Left lung (tissue), 14 donors: ENCODE measurements at places on chromosomes 4 and X. TPM values are rescaled to one million over a fixed set of nuclear protein-coding genes. Genes with fewer than 3 reads are reported as not detected.

DNA sequence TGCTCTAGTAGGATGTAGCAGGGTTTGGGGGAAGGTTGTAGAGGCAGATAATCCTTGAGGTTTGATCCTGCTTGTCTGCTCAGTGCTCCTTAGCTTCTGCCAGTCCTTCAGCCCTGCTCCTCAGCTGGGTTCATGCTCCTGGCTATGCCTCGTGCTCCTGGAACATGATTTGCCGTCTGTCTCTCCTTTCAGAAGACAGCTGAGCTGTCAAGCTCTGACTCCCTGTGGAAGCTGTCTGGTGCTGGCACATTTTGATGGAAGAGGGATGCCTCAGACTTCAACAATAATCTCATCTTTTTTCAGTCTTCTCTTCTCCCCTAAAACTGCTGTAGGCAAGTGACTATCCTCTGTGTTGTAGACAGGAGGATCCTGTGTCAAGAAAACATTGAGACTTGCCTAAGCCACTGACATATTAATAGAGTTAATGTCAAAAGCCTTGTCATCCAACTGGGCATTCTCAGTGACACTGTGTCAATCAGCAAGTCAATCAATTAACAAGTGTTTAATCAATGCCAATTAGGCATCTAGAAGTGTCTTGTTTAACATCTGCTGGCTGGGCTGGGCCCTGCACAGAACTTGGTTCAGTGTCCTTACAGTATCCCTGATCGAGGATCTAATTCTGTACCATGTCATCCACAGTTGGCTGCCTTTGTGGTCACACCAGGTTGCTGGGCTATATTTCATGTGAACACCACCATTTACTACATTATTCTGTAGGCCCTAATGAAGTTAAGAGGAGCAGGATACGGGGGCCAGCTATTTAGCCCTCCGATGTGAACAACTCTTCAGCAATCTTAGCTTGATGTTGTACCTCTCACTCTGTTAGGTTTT lies 96.7 kb downstream of the SYNPO2 start:
- H3K4me3 ChIP-seq: no peak overlapping the region
- no peaks in the 10 kb centered on the region for H3K4me1 ChIP-seq
- DNase-seq: no peak

DNA sequence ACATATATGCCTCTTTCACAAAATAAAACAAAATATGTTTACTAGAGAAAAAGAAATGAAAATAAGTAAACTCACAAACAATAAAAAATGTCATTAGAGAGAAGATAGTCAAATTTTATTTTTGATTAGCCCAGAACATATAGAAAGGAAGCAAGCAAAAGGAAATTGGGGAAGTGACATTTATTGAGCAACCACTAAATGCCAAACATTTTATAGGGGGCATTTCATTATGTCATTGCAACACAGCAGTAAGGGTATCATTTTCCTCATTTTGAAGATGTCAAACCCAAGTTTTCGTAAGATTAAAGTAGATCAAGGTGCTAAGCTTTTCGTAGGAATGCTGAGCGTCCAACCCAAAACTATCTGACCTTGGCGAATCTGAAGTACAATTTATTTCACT lies 1331.5 kb upstream of the PABPC4L start:
- H3K4me3 ChIP-seq: no peak overlapping the region
- H3K36me3 ChIP-seq: no peaks in the 10 kb centered on the region
- H3K27me3 ChIP-seq: no peaks in the 10 kb centered on the region
- no peak overlapping the region for H3K27ac ChIP-seq

DNA sequence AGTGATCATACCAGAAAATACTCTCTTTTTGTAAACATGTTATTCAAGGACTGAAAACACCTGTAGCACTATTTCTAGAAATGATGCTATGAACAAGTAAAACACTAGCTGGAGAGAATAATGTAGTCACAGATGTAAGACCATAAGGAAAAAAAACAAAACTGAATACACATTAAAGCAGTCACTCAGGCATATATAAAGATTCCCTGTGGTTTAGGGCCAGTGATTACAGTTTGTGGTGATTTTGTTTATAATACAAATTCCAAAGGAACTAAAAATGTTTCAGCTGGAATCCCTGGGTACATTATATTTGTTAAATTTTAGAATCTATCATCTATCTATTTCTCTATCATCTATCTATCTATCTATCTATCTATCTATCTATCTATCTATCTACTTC lies 777.8 kb upstream of the FRG1 start:
- H3K4me3 ChIP-seq: no peak overlapping the region
- H3K4me1 ChIP-seq: no peaks in the 10 kb centered on the region
- no peak for DNase-seq
- H3K27ac ChIP-seq: no peak overlapping the region

GRCh38 chrX:130170752-130171445 lies 863 bp upstream of the RAB33A start:
- no peak overlapping the region for H3K27ac ChIP-seq
- DNase-seq: no peak
- no peaks in the 10 kb centered on the region for H3K27me3 ChIP-seq
- peak overlapping the region; percentile 49 for H3K4me3 ChIP-seq
- peaks cover 23% of the 10 kb centered on the region for H3K4me1 ChIP-seq

GRCh38 chr4:54908763-54909162 lies 216.6 kb downstream of the KDR start:
- no peak for DNase-seq
- H3K4me1 ChIP-seq: no peaks in the 10 kb centered on the region
- H3K27me3 ChIP-seq: no peaks in the 10 kb centered on the region
- H3K4me3 ChIP-seq: no peak overlapping the region
- H3K27ac ChIP-seq: no peak overlapping the region
- no peaks in the 10 kb centered on the region for H3K36me3 ChIP-seq

- no peak overlapping the region for H3K4me3 ChIP-seq
- no peak for DNase-seq
- no peaks in the 10 kb centered on the region for H3K27me3 ChIP-seq
- H3K27ac ChIP-seq: no peak overlapping the region
These were observed 84.2 kb upstream of the NRK start for GRCh38 chrX:105738162-105738561.

DNA sequence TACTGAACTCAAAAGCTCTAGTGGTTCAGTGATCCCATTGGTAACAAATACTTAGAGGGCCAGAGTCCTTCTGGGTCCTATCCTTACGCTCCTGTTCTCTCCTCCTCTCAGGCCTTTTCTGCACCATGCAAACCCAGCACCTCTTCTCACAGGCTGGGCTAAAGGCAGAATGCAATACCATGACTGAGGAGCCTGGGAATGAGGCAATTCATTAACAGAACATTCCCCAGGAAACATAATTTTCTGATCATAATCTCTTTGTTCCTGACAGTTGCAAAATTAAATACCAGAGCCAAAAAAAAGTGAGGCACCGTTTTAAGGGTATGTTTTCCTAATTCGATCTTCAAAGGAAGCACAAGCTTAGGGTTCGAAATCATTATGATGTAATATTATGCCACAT lies 9.0 kb downstream of the SORBS2 start:
- no peaks in the 10 kb centered on the region for H3K27me3 ChIP-seq
- no peaks in the 10 kb centered on the region for H3K36me3 ChIP-seq
- no peak overlapping the region for H3K4me3 ChIP-seq
- DNase-seq: no peak
- H3K27ac ChIP-seq: no peak overlapping the region
- H3K4me1 ChIP-seq: no peaks in the 10 kb centered on the region

The NBDY gene
- polyA plus RNA-seq: 67.6 TPM

The ADAM29 gene
- polyA plus RNA-seq: 0.11 TPM

The LRPAP1 gene
- polyA plus RNA-seq: 116 TPM

The SH3BGRL gene
- 240 TPM for polyA plus RNA-seq
